ENCODE measurements at places on chromosomes 2 and 18.

GRCh38 chr2:50951437-50951836 lies 80.5 kb downstream of the NRXN1 start:
- no peak for DNase-seq

- DNase-seq = no peak
Measured at GRCh38 chr2:176427549-176427948, 158.3 kb downstream of the MTX2 start.

GRCh38 chr2:201263779-201264178 lies 3.4 kb downstream of the CASP8 start:
- no peak for DNase-seq

- DNase-seq = peak; percentile 29
Measured at GRCh38 chr2:12251749-12252148, 465.0 kb upstream of the TRIB2 start.

DNA sequence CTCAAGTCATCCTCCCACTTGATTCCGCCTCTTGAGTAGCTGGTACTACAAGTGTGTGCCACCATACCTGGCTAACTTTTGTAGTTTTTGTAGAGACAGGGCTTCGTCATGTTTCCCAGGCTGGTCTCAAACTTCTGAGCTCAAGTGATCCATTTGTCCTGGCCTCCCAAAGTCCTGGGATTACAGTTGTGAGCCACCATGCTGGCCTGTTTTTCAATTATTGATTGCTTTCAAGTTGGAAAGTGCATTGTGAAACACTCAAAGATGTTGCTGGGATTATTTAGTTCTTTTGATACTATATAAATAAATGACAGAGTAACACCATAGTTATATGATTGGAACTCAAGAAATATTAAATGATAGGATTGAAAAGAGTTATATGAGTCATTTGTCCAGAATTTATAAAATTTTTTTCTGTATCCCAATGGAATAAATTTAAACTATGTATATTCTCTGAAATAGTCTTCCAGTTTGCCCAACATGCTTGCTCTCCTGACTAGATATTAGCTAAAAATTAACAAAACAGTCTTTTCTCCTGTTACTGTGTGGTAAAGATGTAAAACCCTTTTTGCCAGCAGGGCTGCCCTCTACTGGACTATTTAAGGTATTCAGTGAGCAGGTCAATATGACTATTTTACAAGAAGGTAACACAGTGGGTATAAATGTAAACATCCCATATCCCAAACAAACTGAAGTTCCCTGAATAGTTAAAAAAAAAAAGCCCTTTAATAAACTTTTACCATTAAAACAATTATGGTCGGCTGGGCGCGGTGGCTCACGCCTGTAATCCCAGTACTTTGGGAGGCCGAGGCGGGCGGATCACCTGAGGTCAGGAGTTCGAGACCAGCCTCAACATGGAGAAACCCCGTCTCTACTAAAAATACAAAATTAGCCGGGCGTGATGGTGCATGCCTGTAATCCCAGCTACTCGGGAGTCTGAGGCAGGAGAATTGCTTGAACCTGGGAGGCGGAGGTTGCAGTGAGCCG lies 42.7 kb downstream of the ACSL3 start:
- DNase-seq = peak; percentile 27

DNA sequence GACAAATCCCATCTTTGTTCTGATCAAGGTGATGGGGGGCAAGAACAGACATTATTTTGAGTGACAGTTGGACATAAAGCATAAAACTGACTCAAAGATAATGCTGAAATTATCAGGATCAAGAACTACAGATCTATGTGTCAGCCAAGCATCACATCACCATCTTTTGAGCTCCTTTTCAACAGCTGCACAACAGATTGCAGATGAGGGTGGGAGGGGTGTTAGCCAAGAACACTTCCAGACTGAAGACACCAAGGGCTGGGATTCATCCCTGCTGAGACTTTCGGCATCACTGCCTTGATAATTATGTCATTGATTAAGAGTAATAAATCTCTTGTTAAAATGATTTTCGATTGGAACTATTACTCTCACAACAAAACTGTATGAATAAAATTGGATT lies 191.5 kb upstream of the NETO1 start:
- DNase-seq = peak; percentile 48

- no peak for DNase-seq
Measured at GRCh38 chr2:124913868-124914267, 888.8 kb downstream of the CNTNAP5 start.

- DNase-seq = no peak
Measured at GRCh38 chr2:424306-425171, 136.6 kb upstream of the ALKAL2 start.

GRCh38 chr18:74525741-74526140 lies 8.6 kb upstream of the CNDP1 start:
- DNase-seq = no peak

- DNase-seq = no peak
Measured at GRCh38 chr2:28901841-28902240, 7.4 kb downstream of the WDR43 start.

DNA sequence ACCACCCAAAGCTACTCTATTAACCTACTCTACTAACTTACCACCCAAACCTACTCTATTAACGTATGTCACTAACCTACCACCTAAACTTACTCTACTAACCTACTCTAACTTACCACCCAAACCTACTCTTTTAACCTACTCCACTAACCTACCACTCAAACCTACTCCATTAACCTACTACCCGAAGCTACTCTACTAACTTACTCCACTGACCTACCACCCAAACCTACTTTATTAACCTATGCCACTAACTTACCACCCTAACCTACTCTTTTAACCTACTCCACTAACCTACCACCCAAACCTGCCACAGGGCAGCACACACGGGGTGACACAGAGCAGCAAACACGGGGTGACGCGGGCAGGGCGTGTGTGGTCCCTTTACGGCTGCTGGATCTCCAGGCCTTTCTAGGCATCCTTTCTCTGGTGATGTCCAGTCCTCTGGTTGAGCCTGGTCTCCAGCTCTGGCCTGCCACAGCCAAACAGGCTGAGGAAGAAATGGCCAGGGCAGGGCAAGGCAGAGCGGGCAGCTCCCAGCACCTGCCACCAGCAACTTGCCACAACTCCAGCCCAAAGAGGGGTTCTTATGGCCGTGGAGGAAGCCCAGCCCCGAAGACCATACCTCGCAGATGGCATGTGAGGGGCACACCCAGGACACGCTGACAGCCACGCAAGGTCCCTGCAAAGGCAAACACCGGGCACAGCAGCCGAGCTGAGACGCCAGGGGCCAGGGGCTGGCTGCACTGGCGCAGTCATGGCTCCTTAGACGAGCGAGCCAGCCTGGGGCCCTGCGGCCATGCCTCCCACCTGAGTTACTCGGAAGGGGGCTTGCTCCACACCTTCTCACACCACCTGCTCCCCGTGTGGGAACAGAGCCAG lies 25.7 kb downstream of the PXDN start:
- DNase-seq = no peak

DNA sequence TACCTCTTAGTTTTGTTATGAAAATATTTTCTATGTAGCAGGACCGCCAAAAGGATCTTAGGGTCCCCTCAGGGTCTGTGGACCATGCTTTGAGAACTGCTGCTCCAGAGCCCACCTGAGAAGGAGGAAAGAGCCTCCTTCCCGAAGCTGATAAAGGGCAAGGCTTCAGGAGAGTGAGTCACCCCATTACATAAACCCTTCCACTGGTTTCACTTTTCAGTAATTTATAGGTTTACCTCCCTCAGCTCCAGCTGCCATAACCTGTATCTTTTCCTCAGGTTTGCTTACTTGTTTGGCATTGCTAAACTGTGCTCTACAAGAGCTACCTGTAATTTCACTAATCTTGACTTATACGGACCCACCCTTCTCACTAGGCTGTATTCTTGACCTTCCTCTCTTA lies 6.6 kb downstream of the TTLL4 start:
- no peak for DNase-seq

- no peak for DNase-seq
Measured at GRCh38 chr18:10402871-10403559, 51.4 kb upstream of the APCDD1 start.

GRCh38 chr2:169260846-169261642 lies 101.3 kb downstream of the LRP2 start:
- DNase-seq = no peak

DNA sequence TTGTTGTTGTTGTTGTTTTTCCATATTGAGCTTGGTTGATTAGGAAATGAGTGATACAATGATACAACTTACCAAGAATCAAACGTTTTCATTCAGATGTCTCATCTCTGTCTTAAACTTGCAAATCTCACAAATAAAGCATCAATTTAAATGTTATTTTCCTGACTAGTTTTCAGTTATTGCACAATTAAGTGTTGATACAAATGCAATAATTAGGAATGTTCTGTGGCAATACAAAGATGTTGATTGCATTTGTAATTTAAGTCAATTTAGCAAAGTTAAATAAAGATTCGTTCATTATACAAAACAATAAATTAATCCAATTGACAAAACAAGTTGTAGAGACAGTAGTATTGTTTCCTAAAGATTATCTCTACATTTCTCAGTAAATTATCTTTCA lies 392.3 kb upstream of the ZNF804A start:
- DNase-seq = no peak

DNA sequence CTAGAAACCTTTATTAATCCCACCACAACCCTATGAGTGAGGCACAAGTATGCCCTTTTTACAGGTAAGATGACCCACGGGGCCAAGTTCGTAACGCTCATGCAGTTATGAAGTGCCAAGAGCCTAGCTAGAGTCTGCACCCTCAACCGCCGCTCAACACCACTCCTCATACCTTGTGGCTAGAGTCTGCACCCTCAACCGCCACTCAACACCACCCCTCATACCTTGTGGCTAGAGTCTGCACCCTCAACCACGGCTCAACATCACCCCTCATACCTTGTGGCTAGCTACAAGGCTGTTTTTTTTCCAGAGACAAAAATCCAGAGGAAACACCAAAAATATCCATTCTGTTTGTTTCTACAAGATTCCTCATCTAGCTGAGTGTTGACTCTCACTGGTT lies 4.6 kb downstream of the TXNL4A start:
- DNase-seq = no peak

DNA sequence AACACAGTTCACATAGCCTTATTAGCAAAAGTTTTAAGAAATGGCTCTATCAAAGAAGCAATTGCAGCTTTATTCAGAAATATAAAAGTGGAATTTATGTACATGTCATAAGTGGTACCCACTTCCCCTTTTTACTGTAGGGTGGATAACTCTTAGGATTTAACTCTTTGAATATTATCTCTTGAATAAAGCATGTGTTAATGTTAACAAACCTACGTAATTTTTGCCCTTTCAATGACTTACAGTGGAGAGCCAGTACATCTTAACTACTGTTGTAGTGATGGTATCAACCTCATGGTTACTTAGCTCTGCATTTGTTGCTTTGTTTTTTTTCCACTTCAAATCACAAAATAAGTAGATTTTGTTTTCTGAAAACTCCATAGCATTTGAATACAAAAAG lies 8.8 kb downstream of the NABP1 start:
- no peak for DNase-seq

GRCh38 chr2:120421126-120421829 lies 75.3 kb downstream of the INHBB start:
- DNase-seq = no peak

DNA sequence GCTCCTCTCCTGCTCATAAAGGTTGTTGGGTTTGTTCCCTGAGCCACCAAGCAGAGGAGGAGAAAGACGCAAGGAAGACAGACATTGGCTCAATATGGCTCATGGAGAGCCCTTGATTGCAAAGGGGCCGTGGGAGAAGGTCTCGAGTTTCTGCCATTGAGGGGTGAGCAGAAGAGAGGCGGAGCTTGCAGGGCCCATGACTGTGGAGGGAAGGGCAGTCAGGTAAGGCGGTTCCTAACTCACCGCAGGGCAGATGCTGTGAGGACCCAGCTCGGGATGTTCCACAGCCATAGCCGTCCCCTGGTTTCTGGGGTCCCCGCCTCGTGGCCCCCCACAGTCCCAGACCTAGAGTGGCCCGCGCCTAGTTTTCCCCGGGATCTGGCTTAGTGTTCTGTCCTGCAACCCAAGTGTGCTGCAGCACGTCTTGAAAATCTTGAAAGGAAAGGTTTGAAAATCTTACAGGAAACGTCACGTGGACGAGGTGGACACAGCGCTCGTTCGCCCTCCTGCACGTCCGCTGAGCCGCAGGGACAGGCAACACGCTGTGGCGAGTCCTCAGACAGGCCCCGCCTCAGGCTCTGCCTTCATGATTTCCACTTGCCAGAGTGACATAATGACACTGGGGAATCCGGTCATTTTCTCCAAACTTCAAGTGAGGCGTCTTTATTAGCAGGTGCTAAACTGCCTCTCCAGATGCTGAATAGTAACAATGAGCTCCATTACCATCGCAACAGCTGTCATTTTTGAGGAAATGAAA lies 105.5 kb upstream of the HDAC4 start:
- DNase-seq = peak; percentile 41

GRCh38 chr2:149389506-149390167 lies 59.2 kb downstream of the LYPD6 start:
- no peak for DNase-seq

GRCh38 chr2:70724366-70724765 lies 43.6 kb downstream of the ADD2 start:
- DNase-seq = no peak

- DNase-seq = no peak
Measured at GRCh38 chr2:197045115-197045514, 118.6 kb upstream of the PGAP1 start.

GRCh38 chr2:34738691-34739090 lies 1139.6 kb upstream of the FAM98A start:
- DNase-seq = no peak

DNA sequence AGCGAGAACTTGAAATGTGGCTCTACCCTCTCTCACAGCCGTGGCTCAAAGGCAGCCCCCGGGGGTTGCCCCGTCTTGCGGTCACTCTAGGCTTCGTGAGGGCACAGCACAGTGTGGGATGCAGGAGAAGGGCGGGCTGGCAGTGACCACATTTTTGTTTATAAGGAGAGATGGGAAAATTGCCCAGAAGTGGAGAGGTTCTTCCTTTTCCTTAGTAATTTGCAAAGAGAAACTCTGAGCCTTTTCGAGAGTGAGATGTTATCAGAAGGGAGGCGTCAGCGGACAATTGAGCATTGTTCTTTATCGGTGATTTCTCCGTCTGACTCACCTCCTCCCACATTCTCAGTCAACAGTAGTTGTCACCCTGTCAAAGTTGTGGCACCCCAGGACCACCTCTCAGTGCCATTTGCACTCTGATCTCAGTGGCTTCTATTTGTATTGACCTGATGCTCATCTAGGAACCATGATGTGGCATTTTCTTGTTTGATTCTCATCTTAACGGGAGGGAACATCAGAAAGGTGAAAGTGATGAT lies 89.6 kb downstream of the ACAA2 start:
- no peak for DNase-seq

GRCh38 chr2:177529166-177529565 lies 136.6 kb downstream of the AGPS start:
- DNase-seq = no peak

GRCh38 chr2:100012561-100012960 lies 129.8 kb downstream of the AFF3 start:
- no peak for DNase-seq

- DNase-seq = no peak
Measured at GRCh38 chr18:50360611-50361010, 14.2 kb upstream of the SKA1 start.

GRCh38 chr2:17610521-17610920 lies 70.0 kb downstream of the VSNL1 start:
- no peak for DNase-seq

All from NCI-H2171 treated with DMSO at 0.1 percent for 48 hours (cell line).